Hair follicle dermal papilla cell (primary cell): ENCODE measurements at places on chromosomes 5 and 9. TPM values are rescaled to one million over a fixed set of nuclear protein-coding genes. Genes with fewer than 3 reads are reported as not detected.

C9orf153 gene
- 0.16 and 0.24 TPM in 2 replicates for total RNA-seq

HTR4 gene
- total RNA-seq = not detected in 2 replicates

C5orf46 gene
- total RNA-seq = 0.49 TPM in 1 of 2 replicates, not detected in the other

SV2C gene
- total RNA-seq = not detected in 2 replicates

CKS2 gene
- total RNA-seq = 10.4 and 12.2 TPM in 2 replicates

SPATA31A6 gene
- not detected in 2 replicates for total RNA-seq

RCL1 gene
- 10.9 and 13.1 TPM in 2 replicates for total RNA-seq

PCDHB7 gene
- 1.1 and 2.1 TPM in 2 replicates for total RNA-seq

ITGA2 gene
- total RNA-seq = 4.5 and 6.3 TPM in 2 replicates

PCDHGB7 gene
- 20.2 and 20.3 TPM in 2 replicates for total RNA-seq

PCDHGB1 gene
- total RNA-seq = 3.5 and 4.2 TPM in 2 replicates

UBE2QL1 gene
- total RNA-seq = under 0.01 and 0.12 TPM in 2 replicates

ZNF354B gene
- total RNA-seq = 8.3 and 11.2 TPM in 2 replicates

CARD9 gene
- total RNA-seq = 2.9 and 3.2 TPM in 2 replicates

CAMK4 gene
- total RNA-seq = 3.7 and 4.0 TPM in 2 replicates

PIP5K1B gene
- total RNA-seq = not detected in 2 replicates

LAMC3 gene
- total RNA-seq = 1.8 and 3.7 TPM in 2 replicates

MARCHF3 gene
- 1.5 and 2.7 TPM in 2 replicates for total RNA-seq

CYLC2 gene
- not detected in 2 replicates for total RNA-seq
